Activated T-helper 17 cell treated with anti-CD3 and anti-CD28 coated beads, Interleukin-2, amount 50 U/mL, for 72 hours (primary cell): ENCODE measurements at places on chromosomes 3 and 15. TPM values are rescaled to one million over a fixed set of nuclear protein-coding genes. Genes with fewer than 3 reads are reported as not detected.

Gene TRMT10C
- 31.6 TPM for total RNA-seq

- ATAC-seq, result no peak
Measured at GRCh38 chr3:58629629-58630028, 36.9 kb downstream of the FAM3D start.

GRCh38 chr3:39934696-39935095 is 125.3 kb downstream of the MYRIP start:
- no peak for ATAC-seq

Gene AMT
- 2.5 TPM for total RNA-seq

GRCh38 chr15:99303907-99304306 is 52.6 kb downstream of the LRRC28 start:
- no peak for ATAC-seq

Gene CRYGS
- 2.4 TPM for total RNA-seq

GRCh38 chr3:108334701-108335100 is 38.4 kb downstream of the HHLA2 start:
- no peak for ATAC-seq

DNA sequence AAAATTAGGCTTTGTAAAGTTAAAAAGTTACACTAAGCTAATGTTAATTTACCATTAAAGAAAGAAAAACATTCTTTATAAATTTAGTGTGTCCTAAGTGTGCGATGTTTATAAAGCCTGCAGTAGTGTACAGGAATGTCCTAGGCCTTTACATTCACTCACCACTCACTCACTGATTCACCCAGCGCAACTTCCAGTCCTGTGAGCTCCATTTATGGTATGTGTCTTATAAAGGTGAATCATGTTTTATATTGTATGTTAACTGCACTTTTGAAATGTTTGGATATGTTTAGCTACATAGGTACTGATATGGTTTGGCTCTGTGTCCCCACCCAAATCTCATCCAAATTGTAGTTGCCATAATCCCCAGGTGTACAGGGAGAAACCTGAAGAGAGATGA is 549.7 kb upstream of the EPHA6 start:
- no peak for ATAC-seq
